ENCODE measurements at places on chromosomes 6 and 20. TPM values are rescaled to one million over a fixed set of nuclear protein-coding genes. Genes with fewer than 3 reads are reported as not detected.

Gene PRKN
- total RNA-seq = 2.0 TPM

Gene TOX2
- 5.2 TPM for total RNA-seq

Gene PPP1R16B
- total RNA-seq = 0.33 TPM

Gene HBS1L
- 158 TPM for total RNA-seq

Gene GNAS-AS1
- total RNA-seq = 0.81 TPM

Gene SNAI1
- total RNA-seq = 2.7 TPM

Measured in fibroblast of the aortic adventitia (primary cell).